Activated CD8-positive, alpha-beta memory T cell treated with anti-CD3 and anti-CD28 coated beads for 1 hour (primary cell): ENCODE measurements at places on chromosomes 2 and 18.

GRCh38 chr2:222915092-222915957, 54.5 kb downstream of the ACSL3 start:
- no peak for DNase-seq

DNA sequence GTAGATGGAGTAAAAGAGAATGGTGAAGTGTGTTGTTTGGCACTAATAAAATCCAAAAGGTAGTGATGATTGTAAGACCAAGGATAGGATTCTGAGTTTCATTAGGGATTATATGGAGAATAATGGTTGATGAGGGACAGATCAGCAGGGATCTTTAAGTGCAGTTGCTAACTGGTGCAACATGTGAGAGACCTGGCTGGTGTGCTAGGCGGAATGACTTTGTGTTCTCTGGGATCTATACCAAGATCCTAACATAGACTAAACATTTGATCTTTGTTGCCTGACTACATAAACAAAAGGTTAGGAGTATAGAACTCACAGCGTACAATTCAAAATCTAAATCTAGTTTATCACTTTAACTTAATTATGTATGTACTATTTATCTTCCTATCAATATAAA, 135.4 kb downstream of the PTRHD1 start:
- no peak for DNase-seq

GRCh38 chr2:216349366-216349765, 22.9 kb downstream of the MARCHF4 start:
- DNase-seq: no peak

- DNase-seq: no peak
Measured at GRCh38 chr2:190763901-190764514, 115.1 kb downstream of the NAB1 start.
